ENCODE measurements at places on chromosomes 2 and 18.

GRCh38 chr18:35097195-35097594, 56.0 kb downstream of the MAPRE2 start:
- DNase-seq = no peak

GRCh38 chr18:31609886-31610285, 18.2 kb downstream of the TTR start:
- DNase-seq = no peak

DNA sequence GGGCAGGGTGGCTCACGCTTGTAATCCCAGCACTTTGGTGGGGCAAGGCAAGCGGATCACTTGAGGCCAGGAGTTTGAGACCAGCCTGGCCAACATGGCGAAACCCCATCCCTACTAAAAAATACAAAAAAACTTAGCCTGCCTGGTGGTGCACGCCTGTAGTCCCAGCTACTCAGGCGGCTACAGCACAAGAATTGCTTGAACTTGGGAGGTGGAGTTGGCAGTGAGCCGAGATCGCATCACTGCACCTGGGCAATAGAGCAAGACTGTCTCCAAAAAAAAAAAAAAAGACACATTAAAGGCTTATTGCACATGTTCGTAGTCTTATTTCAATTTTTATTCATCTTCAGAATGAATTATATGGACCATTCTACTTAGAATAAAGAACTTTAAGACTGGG, 110.2 kb downstream of the BMPR2 start:
- DNase-seq = no peak

- peak; percentile 61 for DNase-seq
Measured at GRCh38 chr2:206442833-206443734, at the start of gene ADAM23. Gene ADAM23 (plus strand): TSS chr2:206443532. CDS start chr2:206443867, 335 bp downstream.

GRCh38 chr2:224507789-224508188, 77.4 kb downstream of the CUL3 start:
- DNase-seq = no peak

DNA sequence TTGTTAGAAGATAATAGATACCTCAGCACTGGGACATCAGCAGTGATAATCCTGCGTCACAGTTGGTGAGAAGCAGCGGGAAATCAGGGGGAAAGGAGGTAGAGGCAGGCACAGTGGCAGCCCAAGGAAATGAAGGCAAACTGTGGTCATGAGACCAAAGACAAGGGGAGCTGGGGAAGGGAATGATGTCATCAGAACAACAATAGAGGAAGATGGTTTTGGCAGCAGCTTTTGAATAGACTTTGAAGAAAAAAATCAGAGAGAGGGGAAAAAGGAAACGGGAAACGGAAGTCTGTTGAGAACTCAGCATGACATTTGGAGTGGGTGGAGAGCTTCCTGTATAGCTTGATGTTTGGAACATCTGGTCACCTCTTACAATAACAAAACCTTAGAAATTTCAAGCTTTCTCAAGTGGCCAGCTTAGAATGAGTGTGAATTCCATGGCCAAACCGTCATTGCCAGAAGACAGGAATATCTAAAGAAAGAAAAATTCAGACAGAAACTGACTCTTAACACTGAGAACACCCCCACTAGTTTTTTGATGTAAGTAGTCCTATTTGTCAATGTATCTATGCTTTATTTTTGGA, 18.4 kb upstream of the YES1 start:
- no peak for DNase-seq
